ENCODE measurements at places on chromosomes 6 and 20. TPM values are rescaled to one million over a fixed set of nuclear protein-coding genes. Genes with fewer than 3 reads are reported as not detected.

- H3K27me3 ChIP-seq: no peaks in the 10 kb centered on the region
- no peak overlapping the region for H3K27ac ChIP-seq
- H3K4me3 ChIP-seq: no peak overlapping the region
- no peaks in the 10 kb centered on the region for H3K4me1 ChIP-seq
These were observed 643.8 kb downstream of the DHX35 start for GRCh38 chr20:39605908-39606307.

GRCh38 chr20:24444526-24445190, 24.8 kb upstream of the SYNDIG1 start:
- H3K4me1 ChIP-seq: no peaks in the 10 kb centered on the region
- H3K27ac ChIP-seq: no peak overlapping the region
- H3K27me3 ChIP-seq: no peaks in the 10 kb centered on the region

DNA sequence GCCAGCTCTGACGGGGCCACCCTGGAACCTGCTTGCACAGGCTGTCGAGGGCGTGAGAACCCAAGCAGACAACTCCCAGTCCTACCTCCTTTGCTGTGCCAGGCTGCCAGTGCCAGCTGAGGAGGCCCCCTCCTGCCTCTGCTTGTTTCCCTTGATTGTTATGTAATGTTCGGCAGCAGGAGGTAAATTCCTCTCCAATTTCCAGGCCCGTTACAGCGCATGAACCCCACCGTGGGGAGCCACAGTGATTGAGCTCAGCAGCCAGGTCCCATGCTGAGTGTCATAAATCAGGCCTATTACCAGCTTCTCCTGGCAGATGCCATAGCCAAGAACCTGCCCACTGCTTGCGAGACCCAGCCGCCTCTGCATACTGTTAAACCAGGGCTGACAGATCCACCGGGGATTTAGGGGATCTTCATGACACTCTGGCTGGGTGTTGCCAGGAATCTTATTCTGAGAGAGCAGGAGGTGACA, 320.5 kb downstream of the DHX35 start:
- no peaks in the 10 kb centered on the region for H3K36me3 ChIP-seq
- H3K27me3 ChIP-seq: no peaks in the 10 kb centered on the region
- H3K4me3 ChIP-seq: no peak overlapping the region
- no peak overlapping the region for H3K27ac ChIP-seq
- DNase-seq: no peak

DNA sequence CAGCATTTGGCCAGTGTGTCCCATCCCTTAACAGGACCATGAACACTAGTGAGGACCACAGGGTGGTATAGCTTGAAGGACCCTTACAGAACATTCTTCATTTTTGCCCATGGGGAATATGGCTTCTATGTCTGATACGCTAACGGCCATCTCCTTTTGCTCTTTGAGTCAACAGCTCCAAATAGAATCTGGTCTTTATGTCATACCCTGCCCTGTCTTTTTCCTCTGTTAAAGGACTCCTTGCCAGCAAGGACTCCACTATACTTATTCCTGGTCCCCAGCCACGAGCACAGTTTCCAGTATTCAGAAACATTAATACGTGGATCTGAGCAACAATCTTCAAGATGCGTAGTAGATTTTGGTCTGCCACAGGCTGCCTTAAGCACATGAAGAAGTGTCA, 22.5 kb downstream of the SERPINB1 start:
- peaks cover 32% of the 10 kb centered on the region for H3K4me1 ChIP-seq
- peak overlapping the region; percentile 12 for H3K27ac ChIP-seq
- H3K27me3 ChIP-seq: no peaks in the 10 kb centered on the region
- no peaks in the 10 kb centered on the region for H3K36me3 ChIP-seq
- no peak for DNase-seq

PRICKLE4 gene
- total RNA-seq: 4.3 TPM

DNA sequence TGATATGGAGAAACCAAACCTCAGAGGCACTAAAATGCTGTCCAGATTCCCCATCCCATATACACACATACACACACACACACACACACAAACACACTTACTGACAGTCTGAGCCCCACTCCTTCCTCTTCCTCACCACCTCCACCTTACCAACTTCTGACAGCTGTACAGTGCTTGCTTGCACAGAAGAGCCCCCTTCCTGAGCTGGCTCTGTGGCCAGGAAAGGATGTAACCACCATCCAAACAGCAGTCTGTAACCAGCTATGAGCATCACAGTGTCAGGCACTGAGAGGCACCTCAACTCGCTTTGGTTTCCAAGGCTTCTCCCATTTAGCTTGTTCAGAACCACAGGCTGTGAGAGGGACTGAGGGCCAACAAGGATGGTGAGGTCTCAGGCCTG, 5.9 kb upstream of the C6orf136 start:
- peaks cover 8% of the 10 kb centered on the region for H3K36me3 ChIP-seq
- H3K4me1 ChIP-seq: no peaks in the 10 kb centered on the region
- no peak overlapping the region for H3K4me3 ChIP-seq

DNA sequence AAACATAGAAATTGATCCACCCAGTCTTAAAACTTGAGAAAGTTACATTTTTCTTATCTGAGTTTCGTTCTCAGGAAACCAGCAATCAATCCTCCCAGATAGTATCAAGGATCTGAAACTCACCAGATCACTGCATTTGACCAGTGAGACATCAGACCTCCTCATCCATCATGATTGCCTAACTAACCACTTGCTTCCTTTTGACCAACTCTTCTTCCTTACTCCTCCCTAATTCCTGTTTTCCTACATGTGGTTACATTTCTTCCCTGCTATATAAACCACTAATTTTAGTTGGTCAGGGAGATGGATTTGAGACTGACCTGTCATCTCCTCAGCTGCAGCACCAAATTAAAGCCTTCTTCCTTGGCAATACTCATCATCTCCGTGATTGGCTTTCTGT, 357.1 kb upstream of the POU3F2 start:
- H3K4me3 ChIP-seq: no peak overlapping the region
- no peaks in the 10 kb centered on the region for H3K36me3 ChIP-seq
- DNase-seq: no peak
- no peaks in the 10 kb centered on the region for H3K4me1 ChIP-seq
- no peak overlapping the region for H3K27ac ChIP-seq

DNA sequence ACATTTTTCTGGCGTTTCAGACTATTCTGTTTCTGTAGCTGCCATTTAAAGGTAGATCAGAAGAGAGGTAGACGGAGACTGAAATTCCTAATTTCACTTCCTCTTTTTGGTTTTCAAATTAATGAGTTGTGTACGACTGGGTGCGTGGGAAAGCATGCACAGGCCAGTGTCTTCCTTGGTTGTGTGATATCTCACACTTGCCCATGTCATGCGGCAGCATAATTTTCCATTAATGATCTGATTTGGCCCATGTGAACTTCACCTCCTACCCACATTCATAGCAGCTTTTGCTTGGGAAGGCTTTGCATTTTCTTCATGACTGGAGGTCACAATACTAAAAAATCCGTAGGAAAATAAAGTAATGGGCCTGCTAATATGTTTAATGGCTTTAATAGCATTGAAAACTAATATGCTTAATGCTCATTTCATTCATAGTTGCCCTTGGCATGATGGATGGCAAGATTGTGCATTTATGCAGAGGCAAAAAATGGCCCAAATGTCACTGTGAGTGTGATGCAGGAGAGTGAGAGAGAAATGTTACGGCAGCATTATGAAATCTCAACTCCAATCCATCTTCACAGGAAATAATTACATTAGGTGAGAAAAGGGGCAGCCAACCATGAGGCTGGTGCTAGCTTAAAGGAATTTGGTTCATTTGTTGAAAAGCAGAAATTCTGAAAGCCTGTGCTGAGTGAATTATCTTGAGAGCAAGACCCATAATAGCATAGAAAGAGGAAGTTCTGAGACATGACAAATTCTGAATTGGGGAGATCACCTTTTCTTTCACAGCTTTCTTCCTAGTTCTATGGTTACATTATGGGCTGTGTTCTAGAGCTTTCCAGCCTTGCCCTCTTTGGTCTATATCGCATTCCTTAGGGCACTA, 69.0 kb upstream of the UST start:
- DNase-seq: no peak
- H3K36me3 ChIP-seq: no peaks in the 10 kb centered on the region
- no peaks in the 10 kb centered on the region for H3K4me1 ChIP-seq
- no peaks in the 10 kb centered on the region for H3K27me3 ChIP-seq
- H3K4me3 ChIP-seq: no peak overlapping the region

DNA sequence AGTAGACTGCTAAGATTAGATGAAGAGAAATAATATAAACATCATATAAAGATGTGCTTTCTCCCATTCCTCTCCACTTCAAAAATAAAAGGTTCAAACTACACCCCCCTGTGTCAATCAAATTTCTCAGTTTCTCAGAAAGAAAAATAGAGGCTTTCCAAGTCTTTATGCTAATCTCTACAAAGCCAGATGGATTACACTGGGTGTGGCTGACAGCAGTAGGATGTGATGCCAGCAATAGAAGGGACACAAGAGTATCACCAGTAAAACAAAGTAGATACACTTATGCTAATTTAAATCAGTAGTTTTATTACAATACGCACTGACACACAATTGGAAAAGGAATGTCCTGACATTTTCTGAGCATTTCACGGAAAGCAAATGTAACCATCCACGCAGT, 353.4 kb downstream of the RNGTT start:
- H3K4me3 ChIP-seq: no peak overlapping the region
- no peaks in the 10 kb centered on the region for H3K4me1 ChIP-seq
- no peak for DNase-seq
- peaks cover 4% of the 10 kb centered on the region for H3K36me3 ChIP-seq
- H3K27ac ChIP-seq: no peak overlapping the region

GRCh38 chr20:33316343-33316742, 33.3 kb downstream of the BPIFB1 start:
- no peak overlapping the region for H3K4me3 ChIP-seq
- DNase-seq: no peak
- H3K27ac ChIP-seq: no peak overlapping the region
- no peaks in the 10 kb centered on the region for H3K36me3 ChIP-seq
- no peaks in the 10 kb centered on the region for H3K4me1 ChIP-seq

- no peaks in the 10 kb centered on the region for H3K4me1 ChIP-seq
- H3K27ac ChIP-seq: no peak overlapping the region
- H3K27me3 ChIP-seq: no peaks in the 10 kb centered on the region
- H3K4me3 ChIP-seq: no peak overlapping the region
- H3K36me3 ChIP-seq: no peaks in the 10 kb centered on the region
These were observed 146.6 kb downstream of the FRK start for GRCh38 chr6:115914098-115914497.

- H3K4me3 ChIP-seq: no peak overlapping the region
- no peak overlapping the region for H3K27ac ChIP-seq
- no peak for DNase-seq
- H3K4me1 ChIP-seq: no peaks in the 10 kb centered on the region
These were observed 26.5 kb upstream of the LGSN start for GRCh38 chr6:63346217-63346835.

GRCh38 chr6:36239774-36240173, 30.1 kb upstream of the PNPLA1 start:
- H3K27me3 ChIP-seq: no peaks in the 10 kb centered on the region
- no peak for DNase-seq
- no peaks in the 10 kb centered on the region for H3K36me3 ChIP-seq
- H3K27ac ChIP-seq: no peak overlapping the region

C2 gene
- total RNA-seq: 19.9 TPM

DNA sequence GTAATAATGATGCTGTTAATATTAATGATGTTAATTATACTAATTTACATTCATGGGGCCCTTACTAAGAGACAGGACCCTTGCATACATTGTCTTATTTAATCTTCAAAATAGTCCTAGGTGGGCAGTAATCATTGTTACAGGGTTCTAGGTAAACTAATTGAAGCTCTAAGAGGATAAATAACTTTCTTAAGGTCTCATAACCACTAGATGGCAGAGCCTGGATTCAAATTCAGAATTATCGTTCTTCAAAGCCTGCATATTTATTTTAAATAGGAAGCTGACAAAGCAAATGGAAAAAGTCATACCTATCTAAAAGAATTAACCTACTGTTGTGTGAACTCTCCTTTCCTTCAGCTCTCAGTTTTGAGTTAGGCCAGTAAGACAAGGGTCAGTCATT, 23.5 kb downstream of the PTCHD4 start:
- no peaks in the 10 kb centered on the region for H3K4me1 ChIP-seq
- no peak overlapping the region for H3K4me3 ChIP-seq
- DNase-seq: no peak
- no peaks in the 10 kb centered on the region for H3K36me3 ChIP-seq

- no peaks in the 10 kb centered on the region for H3K4me1 ChIP-seq
- H3K36me3 ChIP-seq: no peaks in the 10 kb centered on the region
- peaks cover 37% of the 10 kb centered on the region for H3K27me3 ChIP-seq
- no peak overlapping the region for H3K4me3 ChIP-seq
- DNase-seq: no peak
These were observed 21.8 kb downstream of the POM121L2 start for GRCh38 chr6:27290065-27290849.

CTCFL gene
- not detected for total RNA-seq

CNR1 gene
- total RNA-seq: 1.7 TPM

TMC2 gene
- not detected for total RNA-seq

DNA sequence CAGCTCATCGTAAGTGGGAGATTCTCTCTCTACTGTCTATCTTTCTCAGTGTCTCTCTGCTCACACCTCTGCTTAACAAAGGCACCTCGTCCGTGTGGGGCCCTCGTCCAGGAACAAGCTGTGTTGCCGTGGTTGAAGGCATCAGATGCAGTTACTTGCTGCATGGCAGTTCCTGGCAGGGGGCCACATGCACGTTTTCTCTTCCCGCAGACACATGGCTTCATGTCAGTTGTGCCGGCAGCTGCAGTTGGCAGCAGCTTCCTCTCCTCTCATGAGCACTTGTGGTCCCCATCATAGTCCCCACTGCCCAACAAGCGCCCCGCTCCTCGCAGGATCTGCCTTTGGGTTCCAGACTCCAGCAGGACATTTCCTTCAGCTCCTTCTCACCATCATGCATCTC, 7.1 kb upstream of the AFDN start:
- DNase-seq: no peak
- no peak overlapping the region for H3K27ac ChIP-seq
- no peaks in the 10 kb centered on the region for H3K4me1 ChIP-seq
- H3K4me3 ChIP-seq: no peak overlapping the region

DNA sequence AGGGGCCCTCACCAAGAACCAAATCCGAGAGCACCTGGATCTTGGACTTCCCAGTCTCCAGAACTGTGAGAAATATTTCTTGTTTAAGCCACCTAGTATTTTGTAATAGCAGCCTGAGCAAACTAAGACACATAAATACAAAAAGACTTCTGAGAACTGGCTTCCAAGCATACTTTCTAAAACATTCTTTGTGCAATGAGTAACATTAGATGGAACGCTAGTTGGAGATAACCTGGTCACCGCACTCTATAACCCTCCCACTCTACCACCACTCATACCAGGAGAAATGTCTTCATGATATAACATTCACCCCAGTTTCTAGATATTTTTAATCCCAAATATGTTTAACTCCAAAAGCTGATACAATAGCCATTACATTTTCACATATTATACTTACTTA, 169.5 kb upstream of the THEMIS start:
- H3K36me3 ChIP-seq: no peaks in the 10 kb centered on the region
- H3K27me3 ChIP-seq: no peaks in the 10 kb centered on the region
- H3K27ac ChIP-seq: no peak overlapping the region
- no peak overlapping the region for H3K4me3 ChIP-seq
- DNase-seq: no peak
- no peaks in the 10 kb centered on the region for H3K4me1 ChIP-seq

IL17F gene
- total RNA-seq: not detected

All from right atrium auricular region (tissue), 2 donors.